Stimulated activated CD8-positive, alpha-beta memory T cell treated with anti-CD3 and anti-CD28 coated beads, Interleukin-4, amount 100 ng/mL, for 4 hours (primary cell): ENCODE measurements at places on chromosomes 6 and 20.

DNA sequence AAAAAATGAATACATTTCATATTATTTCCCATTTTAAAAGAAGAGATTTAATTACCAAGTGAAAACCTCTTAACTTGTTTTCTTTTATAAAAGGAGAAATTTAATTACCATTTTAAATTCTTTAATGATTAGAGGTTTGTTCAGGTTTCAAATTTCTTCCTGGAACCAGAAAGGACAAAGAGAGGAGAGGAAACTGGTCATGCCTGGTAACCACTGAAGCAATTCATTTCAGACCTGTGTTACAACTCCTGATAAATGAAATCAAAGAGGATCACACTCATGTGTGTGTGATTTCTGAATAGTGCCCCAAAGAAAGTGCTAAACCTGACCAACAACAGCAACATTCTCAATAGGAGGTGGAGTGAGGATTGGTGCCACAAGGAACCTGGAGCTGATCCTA is 12.6 kb upstream of the SLPI start:
- DNase-seq, result no peak

DNA sequence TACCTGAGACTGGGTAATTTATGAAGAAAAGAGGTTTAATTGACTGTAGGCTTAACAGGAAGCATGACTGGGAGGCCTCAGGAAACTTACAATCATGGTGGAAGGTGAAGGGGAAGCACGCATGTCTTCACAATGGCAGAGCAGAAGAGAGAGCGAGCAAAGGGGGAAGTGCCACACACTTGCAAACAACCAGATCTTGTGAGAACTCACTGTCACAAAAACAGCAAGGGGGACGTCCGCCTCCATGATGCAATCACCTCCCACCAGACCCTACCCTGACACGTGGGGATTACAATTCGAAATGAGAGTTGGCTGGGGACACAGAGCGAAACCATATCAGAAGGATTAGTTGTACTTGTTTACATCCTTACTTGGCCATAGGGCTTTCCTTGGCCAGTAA is 49.7 kb downstream of the FIG4 start:
- DNase-seq, result no peak

DNA sequence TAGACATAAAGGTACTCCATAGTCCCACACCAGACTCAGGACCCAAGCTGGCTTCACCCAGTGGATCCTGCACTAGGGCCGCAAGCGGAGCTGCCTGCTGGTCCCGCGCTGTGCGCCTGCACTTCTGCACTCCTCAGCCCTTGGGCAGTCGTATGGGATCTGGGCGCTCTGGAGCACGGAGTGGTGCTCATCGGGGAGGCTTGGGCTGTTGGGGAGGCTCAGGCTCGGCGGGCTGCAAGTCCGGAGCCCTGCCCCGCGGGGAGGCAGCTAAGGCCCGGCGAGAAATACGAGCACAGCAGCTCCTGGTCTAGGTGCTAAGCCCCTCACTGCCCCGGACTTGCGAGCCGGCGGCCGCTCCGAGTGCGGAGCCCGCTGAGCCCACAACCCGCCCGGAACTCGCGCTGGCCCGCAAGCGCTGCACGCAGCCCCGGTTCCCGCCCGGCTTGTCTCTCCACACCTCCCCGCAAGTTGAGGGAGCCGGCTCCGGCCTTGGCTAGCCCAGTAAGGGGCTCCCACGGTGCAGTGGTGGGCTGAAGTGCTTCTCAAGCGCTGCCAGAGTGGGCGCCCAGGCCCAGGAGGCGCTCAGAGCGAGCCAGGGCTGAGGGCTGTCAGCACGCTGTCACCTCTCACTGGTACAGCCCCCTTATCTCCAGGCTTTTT is 33.4 kb upstream of the GCNT2 start:
- DNase-seq, result no peak

DNA sequence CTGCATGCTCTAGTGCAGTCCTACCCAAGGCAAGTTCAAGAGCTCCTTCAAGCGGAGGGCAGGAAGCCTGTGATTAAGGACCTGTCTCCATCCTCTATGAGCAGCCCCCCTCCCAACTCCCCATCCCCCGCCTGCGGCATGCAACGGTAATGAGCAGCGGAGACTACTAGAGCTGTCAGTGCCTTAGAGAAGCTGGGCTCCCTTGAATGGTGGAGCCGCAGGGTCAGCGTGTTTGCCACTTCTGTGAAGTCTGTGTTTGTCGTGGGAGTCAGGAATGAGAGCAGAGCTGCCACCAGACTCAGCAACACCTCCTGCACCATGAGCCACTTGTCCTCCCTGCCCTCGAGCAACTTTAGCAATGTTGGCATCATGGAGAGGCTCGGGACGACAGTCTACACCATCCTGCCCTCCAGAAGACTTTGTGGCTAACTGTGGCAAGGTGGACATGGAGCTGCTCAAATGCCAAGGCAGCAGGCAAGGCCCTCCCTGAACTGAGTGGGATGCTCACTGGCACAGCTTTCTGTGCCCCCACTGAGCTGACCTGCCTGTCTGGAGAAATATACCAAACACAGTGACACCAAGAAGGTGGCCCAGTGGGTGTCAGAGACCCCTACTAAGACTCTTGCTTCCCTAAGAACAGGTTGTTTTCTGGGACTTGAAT is 23.8 kb upstream of the SYNDIG1 start:
- no peak for DNase-seq

- DNase-seq, result no peak
Observed at GRCh38 chr6:113281014-113281413, 576.1 kb upstream of the MARCKS start.

GRCh38 chr6:149248693-149249369 is 68.7 kb upstream of the TAB2 start:
- no peak for DNase-seq

- no peak for DNase-seq
Observed at GRCh38 chr6:166259296-166259977, 48.8 kb downstream of the PRR18 start.

- no peak for DNase-seq
Observed at GRCh38 chr6:16089232-16090062, 39.4 kb upstream of the MYLIP start.

DNA sequence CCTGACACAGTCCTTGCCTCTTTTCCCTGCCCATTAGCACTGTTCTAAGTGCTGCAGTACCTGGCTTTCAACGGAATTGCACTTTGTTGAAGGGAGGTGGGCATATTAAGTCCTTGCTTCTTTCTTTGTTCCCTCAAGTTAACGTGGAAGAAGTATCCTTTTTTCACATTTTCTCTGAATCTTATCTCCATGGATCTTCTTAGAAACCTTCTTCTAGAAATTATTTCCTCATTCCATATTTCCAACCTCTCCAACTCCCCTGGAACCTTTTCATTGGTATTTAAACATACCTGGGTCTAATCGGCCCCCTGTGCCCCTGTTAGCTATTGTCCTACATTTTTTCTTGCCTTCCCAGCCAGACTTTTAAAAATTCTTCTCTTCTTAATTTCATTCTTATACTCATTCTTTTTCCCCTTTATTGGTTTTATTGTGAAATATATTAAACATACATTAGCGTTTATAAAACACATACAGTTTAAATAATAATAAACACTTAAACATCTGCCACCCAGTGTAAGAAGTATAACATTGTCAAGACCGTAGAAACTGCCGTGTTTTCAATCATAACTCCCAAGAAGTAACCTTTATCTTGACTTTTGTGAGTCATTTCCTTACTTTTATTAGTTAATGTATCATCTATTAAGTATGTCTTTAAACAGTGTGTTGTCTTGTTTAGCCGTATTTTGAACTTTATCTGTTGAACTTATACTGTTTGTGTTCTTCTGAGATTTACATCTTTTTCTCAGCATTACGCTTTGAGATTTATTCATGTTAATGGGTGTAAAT is 118.2 kb downstream of the CDKAL1 start:
- DNase-seq, result no peak

GRCh38 chr6:4489538-4489937 is 286.7 kb upstream of the CDYL start:
- DNase-seq, result no peak

DNA sequence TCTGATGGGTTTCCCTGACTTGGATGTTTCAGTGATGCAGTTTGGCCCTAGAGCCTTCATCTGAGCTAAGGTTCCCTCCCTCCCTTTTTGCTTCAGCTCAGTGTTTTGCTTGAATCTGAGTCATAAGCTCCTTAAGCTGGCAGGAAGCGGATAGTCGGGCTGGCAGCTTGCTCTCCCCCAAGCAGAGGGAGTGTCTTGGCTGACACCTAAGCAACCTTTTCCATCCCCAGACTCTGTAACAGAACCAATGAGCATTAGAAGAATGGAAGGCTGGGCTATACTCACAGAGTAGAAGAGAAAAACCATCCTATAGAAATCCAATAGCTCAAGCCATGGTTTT is 98.3 kb downstream of the HAO1 start:
- DNase-seq, result no peak

DNA sequence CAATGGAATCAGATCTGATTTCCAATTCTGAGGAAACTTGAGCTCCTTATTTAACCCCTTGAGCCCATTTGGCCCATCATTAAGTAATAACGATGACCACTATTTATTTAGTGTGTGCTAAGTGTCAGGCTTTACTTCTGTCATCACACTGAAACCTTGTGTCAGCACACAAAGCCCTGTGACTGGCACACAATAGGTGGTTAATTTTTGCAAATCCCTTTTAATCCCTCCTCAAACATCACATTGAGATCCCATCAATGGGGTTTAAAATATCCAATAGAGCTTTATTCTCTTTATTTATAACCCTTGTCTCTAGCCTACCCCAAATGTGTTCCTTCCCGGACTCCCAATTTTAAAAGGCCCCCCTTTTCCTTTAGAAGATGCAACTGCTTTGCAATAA is 656.8 kb upstream of the CHD6 start:
- no peak for DNase-seq

DNA sequence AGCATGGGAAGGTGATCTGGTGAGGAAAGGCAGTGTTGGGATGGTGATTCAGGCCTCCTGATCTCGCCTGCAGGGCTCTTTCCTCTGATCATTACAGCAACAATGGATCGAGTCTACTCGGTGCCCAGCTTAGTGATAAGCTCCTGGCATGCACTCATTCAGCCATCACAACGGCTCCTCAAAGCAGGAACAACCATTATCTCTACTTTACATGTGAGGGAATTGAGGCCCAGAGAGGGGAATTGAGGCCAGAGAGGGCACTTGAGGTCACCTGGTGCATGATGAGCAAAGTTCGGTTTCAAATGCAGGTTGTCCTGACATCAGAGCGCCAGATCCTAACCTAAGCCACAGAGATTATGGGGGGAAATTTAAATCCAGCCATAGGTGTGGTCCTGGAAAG is 42.0 kb upstream of the BPIFA2 start:
- no peak for DNase-seq

- DNase-seq, result no peak
Observed at GRCh38 chr6:117397536-117398227, 28.1 kb downstream of the ROS1 start.

DNA sequence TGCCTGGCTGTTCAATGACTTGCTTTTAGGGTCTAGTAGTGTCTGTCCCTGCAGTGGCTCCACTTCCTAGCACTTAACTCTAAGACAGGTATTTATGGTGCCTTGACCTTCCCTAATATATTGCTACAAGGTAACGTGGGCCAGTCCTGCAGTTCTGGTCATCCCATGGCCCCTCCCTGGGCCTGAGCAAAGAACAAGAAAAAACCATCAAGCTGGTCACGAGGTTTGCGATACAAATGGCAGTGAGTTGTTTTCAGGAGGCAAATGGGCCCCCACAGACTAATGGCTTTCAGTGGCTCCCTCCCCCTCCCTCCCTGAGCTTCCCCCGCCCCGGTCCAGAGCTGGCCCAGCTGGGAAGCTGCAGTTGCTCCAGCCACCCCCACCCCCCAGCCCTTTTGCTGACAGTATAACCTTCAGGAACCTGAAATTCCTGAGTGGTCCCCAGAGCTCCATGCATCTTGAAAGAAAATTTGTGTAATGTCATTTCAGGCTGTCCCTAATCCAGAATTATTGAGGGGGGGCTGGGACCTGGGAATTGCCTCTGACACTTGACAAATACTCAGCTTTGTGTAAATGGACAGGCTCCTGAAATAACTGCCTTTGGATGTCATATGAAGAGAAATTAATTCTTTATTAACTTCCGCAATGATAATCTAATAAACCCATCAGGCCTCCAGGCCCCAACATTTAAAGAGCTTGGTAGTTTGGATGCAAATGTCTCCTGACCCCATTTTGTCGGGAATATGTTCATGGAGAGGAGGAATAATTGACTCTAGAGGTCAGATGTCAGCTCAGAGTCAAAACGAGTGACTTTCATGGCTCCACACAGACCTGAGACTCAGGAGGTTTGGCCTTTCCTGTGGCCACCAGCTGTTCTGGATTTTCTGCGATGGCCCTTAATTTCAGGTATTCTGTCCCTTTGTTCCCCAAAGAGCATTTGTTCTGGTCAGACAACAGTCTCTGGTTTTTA is 153.2 kb upstream of the TOP1 start:
- DNase-seq, result no peak

DNA sequence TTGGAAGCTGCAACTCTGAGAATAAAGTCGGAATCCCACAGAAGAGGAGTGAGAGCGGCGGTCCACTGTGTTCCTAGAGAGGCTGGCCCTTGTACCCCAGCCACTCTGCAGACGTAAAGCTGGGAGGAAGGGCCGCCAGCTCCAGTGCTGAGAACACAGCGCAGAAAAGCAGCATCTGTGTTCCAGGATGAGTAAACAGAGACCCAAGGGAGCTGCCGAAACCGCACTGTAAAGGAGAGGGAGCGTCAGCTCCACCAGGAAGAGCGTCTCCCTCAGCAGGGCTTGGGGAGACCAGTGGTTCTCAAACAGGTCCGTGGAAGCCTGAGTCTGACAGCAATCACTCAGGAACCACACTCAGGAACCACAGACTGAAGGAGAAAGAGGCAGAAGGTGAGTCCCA is 134.0 kb downstream of the WDR27 start:
- no peak for DNase-seq

GRCh38 chr6:81450180-81450579 is 302.3 kb downstream of the TENT5A start:
- no peak for DNase-seq

DNA sequence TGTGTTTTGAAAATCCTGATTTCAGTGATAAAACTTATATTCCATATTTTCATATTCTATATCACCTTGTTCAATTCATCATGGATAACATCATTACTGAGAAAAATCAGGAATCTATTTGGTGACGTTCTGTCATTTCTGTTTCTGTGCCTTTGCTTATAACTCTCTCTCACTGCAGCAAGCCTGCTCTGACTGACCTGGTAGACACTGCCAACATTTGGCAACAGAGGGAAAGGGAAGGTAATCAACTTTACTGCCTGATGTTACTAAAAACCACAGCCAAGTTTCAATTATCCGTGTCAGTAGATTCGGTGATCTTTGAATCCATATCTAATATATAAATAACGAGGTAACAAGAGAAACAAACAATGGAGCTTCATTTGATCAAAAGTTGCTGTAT is 501.9 kb downstream of the LMBRD1 start:
- DNase-seq, result no peak

DNA sequence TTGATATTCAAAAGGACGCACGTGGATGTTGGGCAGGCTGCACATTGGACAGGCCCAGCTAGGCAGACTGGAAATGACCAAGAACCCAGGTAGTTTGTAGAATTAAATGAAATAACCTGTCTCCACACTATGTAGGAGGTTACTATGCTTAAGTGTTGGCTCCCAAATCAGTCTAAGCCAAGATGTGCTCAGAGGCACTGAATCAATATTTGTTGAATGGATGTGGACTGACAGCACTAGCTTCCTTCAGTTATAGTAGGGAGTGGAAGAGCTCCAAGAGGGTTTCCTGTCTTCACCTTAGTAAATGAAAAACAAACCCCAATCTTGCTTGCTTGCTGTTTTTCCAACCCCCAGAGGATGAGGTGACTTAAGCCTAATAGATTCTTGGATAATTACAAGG is 180.5 kb downstream of the JARID2 start:
- no peak for DNase-seq

GRCh38 chr6:53795702-53796450 is 1.1 kb downstream of the LRRC1 start:
- no peak for DNase-seq

GRCh38 chr6:23417133-23417532 is 708.9 kb upstream of the NRSN1 start:
- DNase-seq, result no peak

- no peak for DNase-seq
Observed at GRCh38 chr20:62019881-62020492, 45.7 kb downstream of the TAF4 start.
